Left renal cortex interstitium (tissue), 4 donors: ENCODE measurements at places on chromosomes 12 and 14.

- DNase-seq: no peak
These were observed 434.6 kb upstream of the RGS6 start for GRCh38 chr14:71497645-71498086.

DNA sequence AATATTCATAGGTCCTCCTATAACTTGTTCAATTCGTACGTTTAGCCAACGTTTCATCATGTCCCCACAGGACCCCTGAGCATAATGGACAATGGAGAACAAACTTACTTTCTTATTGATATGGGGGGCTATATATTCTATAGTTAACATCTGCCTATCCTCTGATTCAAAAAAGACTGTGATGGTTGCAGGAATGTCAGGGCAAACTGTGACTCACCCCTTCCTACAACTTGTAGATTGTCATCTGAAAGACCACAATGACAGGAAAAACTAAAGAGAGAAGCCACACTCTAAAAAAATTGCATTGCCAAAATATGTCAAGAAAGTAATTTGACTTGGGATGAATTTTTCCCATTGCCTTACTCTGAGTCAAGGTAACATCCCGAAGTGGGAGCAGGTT, 50.8 kb downstream of the CATSPERB start:
- DNase-seq: no peak

- DNase-seq: no peak
These were observed 16.1 kb downstream of the EML1 start for GRCh38 chr14:99809360-99809759.

DNA sequence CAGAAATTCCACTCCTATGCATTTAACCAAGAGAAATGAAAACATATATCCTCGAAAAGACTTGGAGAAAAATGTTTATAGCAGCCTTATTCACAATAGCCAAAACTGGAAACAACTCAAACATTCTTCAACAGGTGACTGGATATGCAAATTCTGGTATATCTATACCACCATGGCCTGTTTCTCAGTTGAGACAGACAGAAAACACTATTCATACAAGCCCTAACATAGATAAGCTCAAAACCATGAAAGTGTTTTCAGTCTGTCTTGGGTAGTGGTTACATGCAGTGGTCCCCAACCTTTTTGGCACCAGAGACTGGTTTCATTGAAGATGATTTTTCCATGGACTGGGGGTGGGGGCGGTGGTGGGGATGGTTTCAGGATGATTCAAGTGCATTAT, 83.8 kb downstream of the SRGAP1 start:
- DNase-seq: no peak

- DNase-seq: no peak
These were observed 100.5 kb downstream of the ZNF664 start for GRCh38 chr12:124073356-124074035.

GRCh38 chr12:69553628-69554248, 31.5 kb upstream of the CCT2 start:
- DNase-seq: no peak

DNA sequence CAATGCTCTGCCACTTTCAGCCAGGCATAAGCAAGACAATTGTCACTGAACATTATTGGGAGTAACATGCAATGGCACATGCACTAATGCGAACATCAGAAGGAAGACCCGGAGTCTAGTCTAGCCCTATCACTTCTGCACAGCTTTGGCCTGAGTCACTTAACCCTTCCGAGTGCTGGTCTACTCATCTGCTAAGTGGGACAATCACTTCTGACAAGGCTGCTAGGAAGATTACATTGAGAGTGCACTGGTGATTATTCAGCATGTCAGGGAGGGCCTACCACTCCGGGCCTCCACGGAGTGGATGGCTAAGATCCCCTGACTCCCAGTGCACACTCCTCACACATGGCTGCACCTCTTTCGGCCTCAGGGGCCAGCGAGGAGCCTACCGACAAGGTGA, 240.9 kb downstream of the DPF3 start:
- DNase-seq: no peak

- no peak for DNase-seq
These were observed 461.4 kb upstream of the SYT1 start for GRCh38 chr12:78403136-78403535.

- DNase-seq: no peak
These were observed 191.6 kb downstream of the DUSP6 start for GRCh38 chr12:89160716-89161123.

- no peak for DNase-seq
These were observed 136.1 kb downstream of the ANO2 start for GRCh38 chr12:5808981-5809380.

- DNase-seq: no peak
These were observed 105.9 kb upstream of the TTC7B start for GRCh38 chr14:90922141-90922540.

GRCh38 chr12:79614730-79615129, 76.0 kb downstream of the PAWR start:
- DNase-seq: no peak

- no peak for DNase-seq
These were observed 121.0 kb upstream of the FUT8 start for GRCh38 chr14:65291531-65291930.

DNA sequence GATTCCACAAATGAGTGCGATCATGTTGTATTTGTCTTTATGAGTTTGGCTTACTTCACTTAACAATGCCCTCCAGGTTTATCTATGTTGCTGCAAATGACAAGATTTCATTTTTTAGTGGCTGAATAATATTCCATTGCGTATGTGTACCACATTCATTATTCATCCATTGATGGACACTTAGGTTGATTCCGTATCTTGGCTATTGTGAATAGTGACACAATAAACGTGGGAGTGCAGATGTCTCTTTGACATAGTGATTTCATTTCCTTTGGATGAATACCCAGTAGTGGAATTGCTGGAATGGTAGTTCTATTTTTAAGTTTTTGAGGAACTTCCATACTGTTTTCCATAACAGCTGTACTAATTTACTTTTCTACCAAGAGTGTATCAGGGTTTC, 23.5 kb downstream of the AKAP6 start:
- DNase-seq: no peak

GRCh38 chr14:26526137-26526536, 71.7 kb downstream of the NOVA1 start:
- DNase-seq: no peak

DNA sequence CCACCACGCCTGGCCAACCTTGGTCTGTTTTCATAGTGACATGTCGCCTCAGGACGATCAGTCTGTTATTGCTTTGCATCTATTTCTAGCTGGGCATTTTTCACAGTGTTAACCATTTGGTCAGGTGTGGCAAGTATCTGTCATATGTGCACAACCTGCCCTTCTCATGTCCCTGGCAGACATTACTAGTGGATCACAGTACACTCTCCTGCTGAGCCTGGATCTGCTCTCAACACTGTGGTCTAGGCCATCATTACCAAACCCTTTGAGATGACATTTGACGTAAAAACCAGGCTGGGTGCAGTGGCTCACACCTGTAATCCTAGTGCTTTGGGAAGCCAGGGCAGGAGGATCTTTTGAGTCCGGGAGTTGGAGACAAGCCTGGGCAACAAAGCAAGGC, 29.4 kb upstream of the NOS1 start:
- no peak for DNase-seq

- no peak for DNase-seq
These were observed 21.9 kb downstream of the RNFT2 start for GRCh38 chr12:116759783-116760621.

GRCh38 chr14:104522926-104523545, 56.5 kb upstream of the C14orf180 start:
- DNase-seq: no peak
